ENCODE measurements at places on chromosomes 1 and 21. TPM values are rescaled to one million over a fixed set of nuclear protein-coding genes. Genes with fewer than 3 reads are reported as not detected.

DNA sequence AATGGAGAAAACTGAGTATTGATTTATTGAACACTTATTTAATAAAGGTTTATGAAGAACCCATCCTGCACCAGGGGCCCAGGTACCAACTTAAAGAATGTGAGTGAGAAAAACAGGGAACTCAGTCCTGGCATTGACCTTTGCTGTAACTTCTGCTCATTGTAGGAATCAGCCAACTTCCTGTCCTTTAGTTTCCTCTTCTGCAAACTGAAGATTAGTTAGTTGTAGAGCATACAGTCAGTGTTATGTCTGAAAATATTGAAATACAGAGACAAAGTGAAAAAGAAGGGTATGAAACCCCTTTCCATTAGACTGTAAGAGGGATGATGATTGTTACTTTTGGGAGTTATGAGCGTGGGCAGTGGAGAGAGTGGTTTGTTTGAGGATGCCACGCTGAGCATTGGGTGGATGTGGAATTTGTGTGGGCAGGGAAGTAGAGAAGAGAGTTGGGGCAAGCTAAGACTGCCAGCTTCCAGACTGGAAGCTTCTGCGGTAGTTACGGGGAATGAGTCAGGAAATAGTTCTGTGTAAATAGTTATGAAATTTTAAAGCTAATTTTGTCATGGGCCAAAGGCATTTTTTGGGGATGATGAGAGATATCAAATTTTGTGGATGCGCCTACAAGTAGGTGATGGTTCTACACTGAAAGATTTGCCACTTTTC is 89.2 kb downstream of the GPR88 start:
- DNase-seq, result no peak

DNA sequence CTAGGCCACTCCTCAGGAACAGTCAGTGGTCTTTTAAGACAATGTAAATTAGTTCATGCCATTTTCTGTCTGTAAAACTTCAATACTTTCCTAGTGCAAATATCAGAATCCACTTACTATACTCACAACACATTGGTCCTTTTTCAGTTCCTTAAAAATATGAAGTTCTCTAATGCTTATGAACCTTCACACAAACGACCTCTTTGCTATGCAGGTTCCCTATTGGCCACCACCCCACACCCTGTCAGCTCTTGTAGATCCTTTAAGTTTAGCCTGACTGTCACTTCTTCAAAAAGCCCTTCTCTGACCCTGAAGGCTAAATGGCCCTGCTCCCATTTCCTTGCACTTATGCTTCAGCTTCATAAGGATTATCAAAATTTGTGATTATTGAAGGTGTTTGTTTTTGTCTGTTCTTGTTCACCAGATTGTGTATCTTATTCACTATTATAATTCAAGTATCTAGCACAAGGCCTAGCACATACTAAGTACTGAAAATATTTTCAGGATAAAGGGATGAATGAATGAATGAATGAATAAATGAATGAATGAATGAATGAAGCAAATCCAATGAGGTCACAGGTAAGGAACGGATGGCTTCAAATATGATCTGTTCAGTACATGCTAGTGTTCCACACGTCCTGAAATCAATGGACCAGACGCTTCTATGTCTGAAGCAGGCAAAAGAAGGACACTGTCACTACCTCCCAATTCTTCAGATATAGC is 373.9 kb downstream of the VAV3 start:
- DNase-seq, result no peak

- DNase-seq, result no peak
Measured at GRCh38 chr1:74834261-74834660, 101.3 kb downstream of the TYW3 start.

DNA sequence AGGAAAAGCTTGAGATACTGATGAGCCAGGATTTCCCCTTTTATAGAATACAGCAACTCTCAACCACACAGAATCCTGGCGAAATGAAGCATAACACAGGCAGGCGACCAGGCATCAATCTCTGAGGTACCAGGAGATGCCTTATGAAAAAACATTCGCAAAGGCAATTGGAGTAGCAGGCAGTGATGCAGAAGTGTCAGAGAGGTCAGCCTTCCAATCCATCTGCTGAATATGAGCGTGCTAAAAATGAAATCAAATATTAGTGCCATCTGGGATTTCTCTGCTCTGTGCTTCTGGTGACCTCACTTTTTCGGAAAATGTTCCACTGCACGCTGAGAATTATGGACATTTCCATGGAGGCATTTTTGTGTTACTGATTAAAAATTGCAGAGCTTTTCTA is 258.8 kb downstream of the VAV3 start:
- DNase-seq, result no peak

DNA sequence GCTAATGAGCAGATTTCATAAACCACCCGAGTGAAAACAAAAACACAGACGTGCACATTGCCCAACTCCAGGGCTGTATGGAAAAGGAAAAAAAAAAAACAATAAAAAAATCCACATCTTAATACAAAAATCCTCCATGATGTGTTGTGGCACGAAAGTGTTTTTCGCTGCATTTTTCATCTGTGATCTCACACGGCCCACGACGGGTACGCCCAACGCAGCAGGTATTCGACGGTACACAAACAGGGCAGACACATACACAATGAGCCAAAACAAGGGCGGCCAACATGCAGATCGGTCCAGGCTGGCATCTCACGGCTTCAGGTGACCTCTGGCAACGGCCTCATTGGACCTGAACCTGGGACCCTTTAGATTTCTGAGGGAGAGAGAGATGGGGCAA is 31.1 kb downstream of the CASZ1 start:
- DNase-seq, result no peak

- no peak for DNase-seq
Measured at GRCh38 chr1:205706601-205707502, 26.5 kb upstream of the SLC45A3 start.

DNA sequence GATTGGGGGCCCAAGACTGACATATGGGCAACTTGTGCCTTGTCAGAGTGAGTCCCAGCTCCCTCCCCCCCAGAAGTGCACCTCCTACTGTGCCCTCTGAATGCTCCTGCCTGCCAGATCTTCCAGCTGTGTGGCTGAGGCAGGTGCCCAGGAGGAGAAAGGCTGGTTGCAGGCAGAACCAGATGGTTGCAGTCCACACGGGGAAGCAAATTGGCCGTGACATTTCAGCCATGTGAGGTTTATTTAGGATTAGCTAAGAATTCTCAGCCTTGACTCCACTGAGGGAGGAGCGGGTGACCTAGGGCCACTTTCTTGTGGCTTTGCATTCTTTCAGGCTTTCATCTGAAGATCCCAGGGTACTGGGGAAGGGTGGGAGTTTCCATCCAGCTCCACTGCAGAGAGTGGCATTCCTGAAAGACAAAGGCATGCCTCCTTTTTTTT is 33.8 kb downstream of the PEX14 start:
- DNase-seq, result no peak

DNA sequence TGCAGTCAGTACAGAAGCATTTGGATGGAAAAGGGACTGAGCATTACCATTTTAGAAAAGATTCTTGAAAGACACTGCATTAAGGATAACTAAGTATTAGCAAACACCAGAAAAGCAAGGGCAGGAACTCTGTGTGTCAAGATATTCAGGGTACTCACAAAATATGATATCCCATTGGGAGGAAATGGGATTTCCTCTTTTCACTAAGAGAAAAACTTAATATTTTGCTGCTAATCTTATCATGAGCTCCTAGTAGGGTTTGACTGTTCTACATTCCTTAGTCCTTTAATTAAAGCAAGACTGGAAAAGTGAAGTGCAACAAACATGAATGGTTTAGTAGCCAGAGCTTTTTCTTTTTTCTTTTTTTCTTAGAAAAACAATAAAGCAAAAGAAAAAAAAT is 305.9 kb upstream of the ADGRL4 start:
- DNase-seq, result no peak

- peak; percentile 59 for DNase-seq
Measured at GRCh38 chr1:55073187-55073916, 34.0 kb downstream of the PCSK9 start.

GRCh38 chr1:59248758-59249157 is 48.1 kb upstream of the FGGY start:
- no peak for DNase-seq

- DNase-seq, result no peak
Measured at GRCh38 chr1:1922956-1923833, 4.1 kb upstream of the TMEM52 start.

GRCh38 chr1:14662116-14662515 is 63.6 kb downstream of the KAZN start:
- no peak for DNase-seq

GRCh38 chr1:3917761-3918160 is 17.7 kb upstream of the C1orf174 start:
- no peak for DNase-seq

GRCh38 chr1:5955479-5955977 is 36.7 kb downstream of the NPHP4 start:
- DNase-seq, result no peak

DNA sequence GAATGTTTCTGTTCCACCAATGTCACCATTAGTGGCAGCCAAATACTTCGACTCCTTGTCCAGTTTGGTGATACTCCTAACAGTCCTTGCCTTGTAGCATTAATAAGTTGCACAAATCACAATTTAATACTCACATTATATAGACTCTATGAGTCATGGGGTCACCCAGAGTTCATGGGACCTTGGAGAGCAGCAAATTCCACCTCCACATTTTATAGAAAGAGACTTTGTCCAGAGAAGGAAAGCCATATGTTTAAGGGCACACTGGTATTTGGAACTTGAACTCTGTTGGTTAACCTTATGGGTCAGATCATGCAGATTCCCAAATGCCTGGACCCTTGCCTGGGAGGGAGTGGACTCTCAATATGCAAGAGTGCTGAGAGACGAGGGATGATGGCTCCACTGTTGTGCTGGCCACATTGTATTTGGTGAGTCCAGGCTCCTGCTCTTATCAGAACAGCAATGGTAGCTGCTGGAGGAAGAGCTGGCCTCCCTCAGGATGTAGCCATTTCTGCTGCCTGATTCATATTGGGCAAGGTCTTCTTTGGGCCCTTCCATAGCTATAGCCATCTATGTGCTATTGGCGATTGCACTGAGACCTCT is 30.6 kb downstream of the DNAJC6 start:
- no peak for DNase-seq

GRCh38 chr1:29827801-29828525 is 591.6 kb downstream of the PTPRU start:
- DNase-seq, result peak; percentile 21

DNA sequence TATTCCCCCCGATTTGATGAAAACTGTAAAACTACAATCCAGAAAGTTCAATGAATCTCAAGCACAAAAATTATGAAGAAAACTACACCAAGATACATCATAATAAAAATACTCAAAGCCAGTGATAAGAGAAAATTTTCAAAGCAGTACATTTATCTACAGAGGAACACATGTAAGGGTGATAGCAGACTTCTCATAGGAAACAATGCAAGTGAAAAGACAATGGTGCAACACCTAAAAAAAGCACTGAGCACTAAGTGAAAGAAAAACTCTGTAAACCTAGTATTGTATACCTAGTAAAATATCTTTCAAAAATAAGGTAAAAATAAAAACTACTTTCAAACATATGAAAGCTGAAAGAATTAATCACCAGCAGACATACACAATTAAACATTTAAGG is 76.1 kb upstream of the IRF2BP2 start:
- DNase-seq, result no peak

- DNase-seq, result no peak
Measured at GRCh38 chr1:96240438-96240837, 481.1 kb upstream of the PTBP2 start.

- no peak for DNase-seq
Measured at GRCh38 chr1:57966751-57967406, 543.0 kb upstream of the DAB1 start.

DNA sequence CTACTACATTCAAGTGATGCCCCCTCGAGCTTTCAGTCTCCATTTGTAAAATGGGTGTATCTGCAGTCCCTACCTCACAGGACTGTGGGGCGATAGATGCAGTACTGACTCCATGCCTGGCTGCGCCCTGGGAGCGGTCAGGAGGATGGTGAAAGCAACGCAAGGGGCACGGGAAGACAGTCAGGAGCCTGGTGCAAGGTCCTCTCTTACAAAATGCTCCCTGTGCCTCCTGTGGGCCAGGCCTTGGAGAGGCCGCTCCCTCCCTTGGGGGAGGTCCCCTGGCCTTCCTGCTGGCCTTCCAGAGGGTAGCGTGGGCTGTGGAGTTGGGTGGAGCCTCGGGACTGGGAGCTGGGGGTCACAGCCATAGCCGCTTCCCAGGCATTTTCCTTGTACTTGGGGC is 21.6 kb downstream of the FAM151A start:
- DNase-seq, result no peak

DNA sequence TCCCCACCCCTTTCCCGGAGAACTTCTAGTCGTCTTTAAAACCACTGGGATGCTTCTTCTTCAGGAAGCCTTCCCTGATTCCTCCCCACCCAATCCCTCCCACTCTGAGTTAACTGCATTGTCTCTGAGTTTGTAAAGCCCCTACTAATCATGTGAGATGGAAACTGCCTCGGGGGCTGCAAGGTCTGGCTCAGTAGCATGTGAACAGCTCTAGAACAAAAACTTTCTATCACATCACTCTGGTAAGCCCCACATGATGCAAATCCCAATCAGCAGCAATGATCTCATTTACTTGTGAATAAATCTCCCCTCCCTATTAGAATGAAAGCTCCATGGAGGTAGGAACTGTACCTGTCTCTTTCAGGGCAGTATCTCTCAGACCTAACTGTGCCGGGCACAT is 141.0 kb upstream of the JUN start:
- DNase-seq, result no peak

GRCh38 chr1:54885807-54886723 is 930 bp downstream of the DHCR24 start:
- no peak for DNase-seq

DNA sequence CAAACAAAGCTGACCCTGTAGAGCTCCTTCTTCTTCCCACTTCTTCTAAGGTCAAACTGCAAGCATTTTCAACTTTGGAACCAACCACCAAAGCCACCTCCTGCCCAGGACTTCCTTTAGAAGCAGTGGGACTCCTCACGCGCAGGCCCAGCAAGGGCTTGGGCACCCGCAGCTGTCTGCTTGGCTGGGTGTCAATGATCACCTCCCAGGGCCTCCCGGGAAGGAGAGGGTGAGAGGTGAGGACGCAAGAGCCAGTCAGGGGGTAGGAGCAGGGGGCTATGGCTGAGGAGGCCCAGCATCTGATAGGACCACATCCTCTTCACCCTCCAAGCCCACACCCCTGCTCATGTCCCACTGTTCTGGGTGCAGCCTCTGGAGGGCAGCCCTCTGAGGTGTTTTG is 10.2 kb downstream of the KLHL21 start:
- no peak for DNase-seq

Gene COL8A2
- not detected for total RNA-seq

Gene PTPN14
- 1.1 TPM for total RNA-seq

Gene RXRG
- not detected for total RNA-seq

Gene FNDC10
- total RNA-seq, result 4.4 TPM

Gene PGLYRP3
- total RNA-seq, result not detected

Gene GBP2
- 194 TPM for total RNA-seq

Gene ZNF697
- total RNA-seq, result 0.06 TPM

Gene CD5L
- not detected for total RNA-seq

Gene OPTC
- total RNA-seq, result not detected

Gene KPRP
- not detected for total RNA-seq

Gene DYRK3
- 9.5 TPM for total RNA-seq

Gene ZBTB18
- total RNA-seq, result 6.3 TPM

Gene E2F2
- 103 TPM for total RNA-seq
